Colonic mucosa (tissue), 4 donors: ENCODE measurements at places on chromosomes 3 and 15. TPM values are rescaled to one million over a fixed set of nuclear protein-coding genes. Genes with fewer than 3 reads are reported as not detected.

Gene GHSR
- total RNA-seq = not detected

Gene SYNM
- 3.3 TPM for total RNA-seq

Gene NUSAP1
- 28.6 TPM for total RNA-seq

DNA sequence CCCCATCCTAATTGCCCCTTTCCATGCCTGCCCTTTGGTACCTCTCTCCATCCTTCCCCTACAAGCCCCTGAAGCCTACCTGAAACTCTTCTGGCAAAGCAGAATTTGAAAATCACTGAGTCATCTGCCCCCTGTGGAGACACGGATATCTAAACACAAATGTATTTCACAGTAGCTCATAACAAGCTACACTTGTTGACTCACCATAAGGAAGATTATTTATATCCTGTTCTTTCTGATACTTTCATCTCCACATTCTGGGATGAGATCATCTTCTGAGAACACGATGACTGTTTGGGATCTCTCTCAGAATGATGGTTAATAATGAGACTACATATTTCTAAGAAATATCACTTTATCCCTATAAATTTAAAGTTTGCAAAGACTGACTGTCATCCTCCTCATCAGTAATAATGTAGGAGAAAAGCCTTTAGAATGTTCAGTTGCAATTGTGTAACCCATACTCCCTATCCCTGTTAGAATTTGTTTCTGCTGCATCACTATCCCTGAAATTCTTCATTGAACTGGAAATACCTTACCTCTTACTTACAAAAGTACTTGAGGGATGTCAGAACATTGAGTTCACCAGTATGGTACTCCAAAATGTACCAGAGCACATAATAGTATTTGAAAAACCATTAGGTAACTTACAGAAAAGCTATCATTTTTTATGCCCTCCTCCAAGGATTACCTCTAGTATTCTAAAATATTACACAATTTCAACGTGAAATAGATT is 116.1 kb upstream of the IL12A start:
- no peak for DNase-seq

DNA sequence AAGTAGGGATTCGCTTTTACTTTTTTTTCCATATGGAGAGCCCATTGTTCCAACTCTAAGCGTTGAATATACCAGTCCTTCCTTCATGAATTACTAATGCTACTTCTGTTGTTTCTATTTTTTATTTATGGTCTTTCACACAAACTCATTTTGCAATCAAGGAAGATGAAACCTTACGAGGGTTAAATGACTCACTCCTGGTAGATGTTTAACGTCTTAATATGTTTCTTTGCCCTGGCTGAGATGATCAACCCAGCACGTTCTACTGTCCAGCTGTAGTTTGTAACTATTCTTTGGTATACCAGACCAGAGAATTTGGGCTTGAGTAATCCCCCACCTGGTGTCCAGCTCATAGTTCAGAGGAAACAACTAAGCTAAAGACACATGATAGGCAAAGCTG is 23.1 kb downstream of the CDCP1 start:
- DNase-seq = no peak

GRCh38 chr15:96115642-96116041 is 214.9 kb upstream of the NR2F2 start:
- DNase-seq = no peak

DNA sequence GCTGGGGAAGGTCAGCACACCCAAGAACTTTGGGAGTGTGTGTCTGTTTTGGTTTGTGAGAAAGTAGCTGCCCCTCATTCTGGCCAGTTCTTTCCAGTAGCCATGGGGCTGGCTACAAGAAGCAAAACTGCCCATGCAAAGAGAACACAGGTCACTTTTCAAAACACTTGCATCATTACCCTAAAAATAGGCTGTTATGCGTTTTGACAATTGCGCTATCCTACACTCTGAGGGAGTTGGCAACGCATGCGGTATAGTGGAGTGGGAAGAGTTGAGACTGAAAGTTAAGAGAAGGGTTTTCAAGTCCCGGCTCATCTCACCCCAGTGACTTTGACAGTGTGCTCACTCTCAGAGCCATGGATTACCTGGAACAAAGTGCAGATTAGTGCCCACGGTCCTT is 41.8 kb upstream of the MYZAP start:
- DNase-seq = no peak

DNA sequence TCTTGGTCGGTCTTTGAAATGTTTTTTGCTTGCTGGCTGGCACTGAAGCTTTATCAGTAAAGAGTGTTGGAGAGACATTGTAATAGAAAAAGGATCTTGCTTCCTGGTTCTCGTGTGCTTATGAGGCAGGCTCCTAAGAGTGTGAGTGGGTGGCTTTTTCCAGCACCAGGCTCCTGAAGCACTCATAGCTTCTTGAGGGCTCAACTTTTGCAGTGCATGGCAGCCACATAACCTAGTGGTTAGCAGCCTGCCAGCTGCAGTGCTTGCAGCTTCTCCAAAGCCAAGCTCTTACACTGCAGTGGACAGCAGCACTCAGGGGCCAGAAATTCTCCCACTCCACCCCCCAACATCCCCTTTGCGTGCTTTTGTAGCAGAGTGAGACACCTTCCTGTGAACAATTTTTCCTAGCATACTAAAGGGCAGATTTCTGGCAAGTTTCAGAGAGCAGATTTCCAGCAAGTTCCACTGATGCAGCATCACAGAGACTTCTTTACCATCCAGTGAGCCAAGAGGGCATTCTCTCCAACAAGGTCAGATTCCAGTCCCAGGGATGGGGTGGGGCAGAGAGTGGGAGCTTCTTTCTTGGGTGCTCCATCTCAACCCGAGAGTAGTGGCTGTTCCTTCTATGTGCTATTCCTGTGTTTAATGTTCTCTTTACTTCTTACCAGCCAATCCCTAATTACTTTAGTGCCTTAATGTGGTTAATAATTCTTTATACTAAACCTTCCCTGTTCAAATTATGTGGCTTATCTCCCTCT is 15.8 kb upstream of the ARHGEF26 start:
- DNase-seq = no peak

GRCh38 chr3:124303305-124303910 is 311.5 kb upstream of the ROPN1 start:
- no peak for DNase-seq
